T-helper 9 cell (primary cell): ENCODE measurements at places on chromosomes 12 and 14.

DNA sequence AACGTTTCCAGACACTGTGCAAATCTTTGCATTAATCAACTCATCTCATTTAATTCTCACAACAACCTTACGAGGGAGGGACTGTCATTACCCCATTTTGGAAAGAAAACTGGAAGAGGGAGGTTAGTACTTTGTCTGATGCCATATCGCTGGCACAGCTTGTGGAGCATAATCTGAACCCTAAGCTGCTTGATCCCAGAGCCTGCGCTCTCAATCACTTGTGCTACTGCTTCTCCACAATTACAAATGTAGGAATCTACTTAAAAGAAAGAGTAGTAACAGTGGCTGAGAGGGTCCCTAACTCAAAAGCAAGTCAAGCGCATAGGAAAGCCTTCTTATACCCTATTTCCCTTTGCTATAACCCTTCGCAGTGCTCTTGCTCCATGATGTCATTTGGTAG is 3.2 kb downstream of the EFS start:
- DNase-seq = no peak

- DNase-seq = no peak
Measured at GRCh38 chr12:51529651-51529970, 61.4 kb upstream of the SCN8A start.

DNA sequence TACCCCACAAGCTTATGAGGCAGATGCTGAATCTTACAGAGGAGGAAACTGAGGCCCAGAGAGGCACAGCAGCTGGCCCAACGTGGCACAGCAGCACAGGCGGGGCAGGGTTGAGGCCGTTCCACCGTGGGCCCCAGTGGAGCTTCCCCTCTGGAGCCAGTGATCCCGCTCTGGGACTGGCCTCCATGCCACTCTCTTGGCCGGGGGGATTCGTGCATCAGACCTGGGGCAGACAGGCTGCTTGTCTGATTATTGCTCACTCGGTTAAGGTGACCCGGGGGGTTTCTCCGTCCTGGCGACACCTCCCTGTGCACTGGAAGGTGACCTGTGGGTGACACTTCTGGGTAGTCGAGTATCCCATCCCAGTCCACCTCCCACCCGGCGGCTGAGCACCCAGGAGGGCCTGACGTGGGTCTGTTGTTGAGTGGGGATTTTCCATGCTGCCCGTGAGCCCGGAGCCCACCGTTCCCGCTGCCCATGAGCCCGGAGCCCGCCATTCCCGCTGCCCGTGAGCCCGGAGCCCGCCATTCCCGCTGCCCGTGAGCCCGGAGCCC is 27.8 kb downstream of the NOC4L start:
- no peak for DNase-seq

DNA sequence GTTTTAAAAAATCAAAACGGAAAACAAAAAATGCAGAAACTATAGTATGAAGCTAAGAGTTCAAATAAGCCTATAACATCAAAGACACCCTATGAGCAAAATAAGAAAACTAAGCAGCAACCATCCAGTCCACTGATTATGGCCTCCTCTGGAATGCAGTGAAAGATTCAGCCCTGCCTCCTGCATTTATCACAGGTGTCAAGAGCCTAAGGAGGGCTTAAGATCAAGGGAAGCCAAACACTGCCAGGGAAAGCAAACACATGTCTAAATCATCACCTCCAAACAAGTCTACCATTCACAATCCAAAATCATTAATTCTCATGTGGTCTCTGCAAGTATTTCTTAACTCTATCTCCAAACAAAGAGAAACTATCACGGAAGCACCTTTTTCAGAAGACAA is 28.4 kb downstream of the SARNP start:
- DNase-seq = no peak

DNA sequence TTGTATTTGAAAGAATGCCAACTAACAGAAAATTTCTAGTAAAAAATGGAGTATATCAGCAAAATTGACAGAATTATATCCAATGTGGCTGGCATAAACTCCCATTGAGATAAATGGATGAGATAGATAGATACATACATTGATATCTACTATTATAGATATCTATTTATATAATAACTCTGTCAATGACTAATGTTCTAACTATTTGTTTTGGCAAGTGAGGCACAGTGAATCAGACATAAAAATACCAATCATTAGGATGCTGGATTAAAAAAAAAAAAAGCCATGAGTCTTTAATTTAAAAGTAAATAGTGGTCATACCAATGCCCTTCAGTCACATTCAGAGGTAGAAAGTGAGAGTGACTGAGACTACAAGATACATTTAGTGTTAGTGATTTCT is 33.7 kb upstream of the GLIPR1 start:
- no peak for DNase-seq

DNA sequence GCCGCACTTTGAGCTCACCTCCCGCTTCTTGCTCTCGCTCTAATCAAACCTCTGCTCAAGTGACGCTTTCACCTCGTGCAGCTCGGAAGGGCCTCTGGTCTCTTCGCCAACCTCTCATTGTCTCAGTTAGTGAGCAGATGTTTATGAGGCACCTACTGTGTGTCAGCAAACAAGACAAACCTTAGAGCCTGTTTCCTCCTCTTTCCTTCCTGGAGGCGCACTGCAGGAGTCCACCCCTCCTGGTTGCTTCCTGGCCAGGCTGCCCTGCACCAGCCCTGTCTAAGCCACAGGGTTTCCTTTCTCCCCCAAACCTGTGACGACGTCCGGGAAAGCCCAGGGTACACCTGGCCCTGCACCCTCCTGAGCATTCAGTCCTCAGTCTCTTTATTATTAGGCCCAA is 84.2 kb downstream of the PHETA1 start:
- no peak for DNase-seq
